Urothelium cell line (cell line): ENCODE measurements at places on chromosomes 16 and 17.

GRCh38 chr17:47252766-47253512 is 688 bp upstream of the ITGB3 start:
- no peak for DNase-seq

- DNase-seq = no peak
Measured at GRCh38 chr17:64174686-64175456, 44.9 kb upstream of the ERN1 start.

- no peak for DNase-seq
Measured at GRCh38 chr16:72428681-72429376, 256.9 kb upstream of the PMFBP1 start.

DNA sequence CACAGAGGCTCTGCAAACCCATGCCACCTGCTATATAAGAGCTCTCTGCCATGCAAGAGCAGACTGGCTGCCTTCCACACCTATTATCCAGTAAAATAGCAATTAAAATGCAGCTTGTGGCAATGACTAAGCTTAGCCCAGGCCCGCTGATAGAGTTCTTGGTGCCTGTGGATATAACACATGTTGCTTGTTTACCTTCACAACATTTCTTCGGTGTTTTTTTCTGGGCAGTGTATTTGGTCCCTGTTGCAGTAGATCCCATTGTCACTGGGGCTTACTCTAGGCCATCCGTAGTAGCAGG is 63.5 kb downstream of the SPECC1 start:
- no peak for DNase-seq

- DNase-seq = no peak
Measured at GRCh38 chr16:28140788-28141618, 70.8 kb downstream of the XPO6 start.

- no peak for DNase-seq
Measured at GRCh38 chr17:76635659-76636360, 7.7 kb downstream of the ST6GALNAC1 start.

DNA sequence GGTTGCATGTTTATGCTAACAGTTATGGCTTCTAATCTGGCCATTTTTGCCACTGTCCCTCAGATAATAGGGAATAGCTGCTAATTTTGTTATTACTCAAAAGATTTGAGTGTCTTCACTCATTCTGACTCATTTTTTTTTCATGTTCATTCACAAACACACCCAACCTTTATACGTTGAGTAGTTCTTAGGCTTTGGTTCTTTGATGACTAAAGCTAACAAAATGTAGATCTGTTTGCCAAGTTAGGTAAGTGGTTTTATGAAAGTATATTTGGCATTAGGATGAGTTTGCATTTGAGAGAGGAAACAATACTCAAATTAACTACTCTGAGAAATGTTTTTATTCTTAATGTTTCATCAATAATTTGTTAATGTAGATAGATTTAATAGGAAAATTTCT is 3.6 kb downstream of the MAP2K4 start:
- DNase-seq = peak; percentile 39

- DNase-seq = no peak
Measured at GRCh38 chr16:55421226-55421625, 57.8 kb upstream of the MMP2 start.

DNA sequence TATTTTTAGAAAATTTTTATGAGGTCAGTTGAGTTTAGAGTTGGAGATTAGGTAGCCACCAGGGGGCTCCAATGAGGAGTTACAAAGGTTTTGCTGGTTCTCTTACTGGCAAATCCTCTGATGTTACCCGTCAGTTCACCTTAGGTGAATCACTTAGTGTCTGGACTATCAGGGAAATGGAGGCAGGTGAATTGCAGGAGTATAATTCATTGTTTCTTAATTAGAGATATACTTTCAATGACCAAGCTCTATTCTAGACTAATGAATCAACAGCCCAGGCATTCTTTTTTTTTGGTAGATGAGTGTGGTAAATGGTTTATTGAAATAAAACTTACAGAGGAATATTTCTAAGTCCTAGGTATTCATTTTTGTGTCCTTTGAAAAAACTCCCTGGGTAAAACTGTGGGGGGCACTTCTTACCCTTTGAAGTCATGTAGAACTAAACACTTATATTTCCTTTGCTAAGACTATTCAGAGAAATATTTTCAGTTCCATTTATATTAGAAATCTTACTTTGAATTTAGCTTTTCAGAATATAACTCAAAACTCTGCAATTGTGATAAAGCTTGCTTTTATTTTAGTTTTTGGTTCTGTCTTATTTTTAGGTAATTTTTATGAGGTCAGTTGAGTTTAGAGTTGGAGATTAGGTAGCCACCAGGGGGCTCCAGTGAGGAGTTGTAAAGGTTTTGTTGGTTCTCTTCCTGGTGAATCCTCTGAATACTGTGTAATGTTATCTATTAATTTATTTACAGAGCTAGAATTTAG is 17.7 kb downstream of the PSMD11 start:
- peak; percentile 55 for DNase-seq

GRCh38 chr16:53910990-53911389 is 207.0 kb downstream of the FTO start:
- DNase-seq = no peak
